NCI-H187 (cell line): ENCODE measurements at places on chromosomes 13 and 19.

- no peak for DNase-seq
Measured at GRCh38 chr13:87274209-87274819, 396.9 kb upstream of the SLITRK5 start.

GRCh38 chr13:45162194-45162593 lies 38.7 kb downstream of the KCTD4 start:
- DNase-seq = no peak

GRCh38 chr13:25432691-25433090 lies 60.9 kb downstream of the ATP8A2 start:
- no peak for DNase-seq

GRCh38 chr13:114286808-114287207 lies 5.4 kb downstream of the UPF3A start:
- no peak for DNase-seq

DNA sequence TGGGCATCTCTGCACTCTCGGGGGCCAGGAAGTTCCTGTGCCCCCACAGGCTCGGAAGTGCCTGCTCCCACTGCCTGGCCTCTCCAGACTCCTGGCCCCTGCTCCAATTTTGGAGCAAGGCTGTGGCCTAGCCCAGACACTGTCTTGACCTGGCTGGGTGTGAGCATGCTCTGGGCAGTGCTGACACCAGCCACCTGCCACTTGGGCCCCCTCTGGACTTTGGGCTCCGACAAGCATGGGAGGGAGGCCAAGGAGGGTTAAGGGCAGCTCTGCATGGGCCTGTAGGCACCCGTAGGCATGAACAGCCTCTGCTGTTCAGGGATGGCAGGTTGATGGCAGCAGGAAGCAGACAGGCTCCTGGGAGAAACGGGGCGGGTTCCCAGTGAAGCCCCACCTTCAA lies 26.0 kb upstream of the RBM26 start:
- DNase-seq = no peak

GRCh38 chr13:90768116-90768515 lies 579.4 kb upstream of the MIR17HG start:
- DNase-seq = no peak

- DNase-seq = peak; percentile 63
Measured at GRCh38 chr13:43985422-43986072, 105.8 kb downstream of the LACC1 start.

DNA sequence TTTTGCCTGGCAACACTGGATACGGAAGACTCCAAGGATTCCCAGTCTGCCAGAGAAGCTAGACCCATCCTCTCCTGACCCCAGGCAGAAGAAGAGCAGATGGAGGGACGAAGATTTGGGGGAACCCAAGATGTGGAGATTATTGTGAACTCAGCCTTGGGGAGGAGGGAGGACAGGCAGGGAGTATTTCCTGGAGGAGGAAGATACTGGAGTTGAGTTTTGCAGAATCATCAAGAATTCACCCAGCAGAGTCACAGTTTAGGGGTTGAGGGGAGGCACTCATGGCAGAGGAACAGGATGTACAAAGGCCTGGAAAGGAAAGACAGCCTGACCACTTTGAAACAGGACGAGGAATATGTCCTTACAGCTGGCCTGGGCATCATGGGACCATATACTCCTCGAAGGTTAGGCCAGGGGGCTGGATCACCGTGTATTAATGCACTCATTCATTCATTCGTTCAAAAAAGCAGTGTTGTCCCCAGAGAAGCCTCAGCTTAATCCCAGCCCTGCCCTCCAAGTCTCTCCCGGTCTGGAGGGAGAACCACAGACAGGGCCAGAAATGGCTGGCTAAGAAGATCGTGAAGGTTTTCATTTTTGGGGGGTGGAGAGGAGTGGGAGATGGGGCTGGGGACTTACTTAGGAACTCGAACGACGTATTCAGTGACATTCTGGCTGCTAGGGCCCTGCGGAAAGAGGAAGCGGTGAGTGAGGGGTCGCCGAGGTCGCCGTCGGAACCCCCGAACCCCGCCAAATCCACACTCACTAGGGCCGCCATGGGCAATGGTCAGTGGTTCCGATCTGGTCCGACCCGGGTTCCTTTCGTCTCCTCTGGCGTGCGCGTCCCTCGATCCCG lies 517 bp downstream of the GTF2F1 start:
- no peak for DNase-seq

DNA sequence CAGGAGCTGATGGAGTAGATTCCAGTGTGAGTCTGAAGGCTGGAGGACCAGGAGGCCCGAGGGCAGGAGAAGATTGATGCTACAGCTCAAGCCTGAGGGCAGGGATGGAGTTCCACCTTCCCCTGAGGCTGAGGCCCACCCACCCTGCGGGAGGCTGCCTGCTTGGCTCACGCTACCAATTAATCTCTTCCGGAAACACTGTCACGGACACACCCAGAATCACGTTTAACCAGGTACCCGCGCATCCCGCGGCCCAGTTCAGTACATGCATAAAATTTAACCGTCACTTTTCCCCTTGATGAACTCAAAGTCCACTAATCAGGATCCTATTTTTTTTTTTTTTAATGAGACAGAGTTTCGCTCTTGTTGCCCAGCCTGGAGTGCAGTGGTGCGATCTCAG lies 5.2 kb upstream of the ZNF628 start:
- no peak for DNase-seq
